Kidney epithelial cell (primary cell): ENCODE measurements at places on chromosomes 5 and 9. TPM values are rescaled to one million over a fixed set of nuclear protein-coding genes. Genes with fewer than 3 reads are reported as not detected.

GRCh38 chr9:89555451-89556375 lies 49.1 kb upstream of the GADD45G start:
- DNase-seq = no peak

DNA sequence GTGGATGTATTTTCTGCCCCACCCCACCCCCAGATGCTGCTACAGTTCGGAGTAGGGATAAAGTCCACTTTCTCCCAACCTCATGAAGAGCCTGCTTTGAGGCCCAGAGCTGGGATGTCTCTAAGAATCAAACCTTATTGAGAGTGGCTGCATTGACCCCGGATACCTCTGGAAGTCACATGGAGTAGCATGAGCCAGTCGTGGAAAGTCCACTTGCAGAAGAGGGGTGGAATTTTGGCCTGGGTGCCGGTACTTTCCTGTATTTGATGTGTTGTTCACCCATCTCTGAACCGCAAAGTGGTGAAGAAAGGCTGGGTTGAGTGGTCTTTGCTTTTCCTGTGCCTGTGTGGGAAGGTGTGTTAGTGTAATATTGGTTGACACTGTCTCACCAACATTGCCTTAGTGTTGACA lies 3.7 kb downstream of the OTULIN start:
- DNase-seq = no peak

The ADAMTSL2 gene
- total RNA-seq = 0.54 and 1.2 TPM in 2 replicates

The CLIC3 gene
- 0.75 TPM in 1 of 2 replicates, not detected in the other for total RNA-seq
